ENCODE measurements at places on chromosomes 5 and 9.

DNA sequence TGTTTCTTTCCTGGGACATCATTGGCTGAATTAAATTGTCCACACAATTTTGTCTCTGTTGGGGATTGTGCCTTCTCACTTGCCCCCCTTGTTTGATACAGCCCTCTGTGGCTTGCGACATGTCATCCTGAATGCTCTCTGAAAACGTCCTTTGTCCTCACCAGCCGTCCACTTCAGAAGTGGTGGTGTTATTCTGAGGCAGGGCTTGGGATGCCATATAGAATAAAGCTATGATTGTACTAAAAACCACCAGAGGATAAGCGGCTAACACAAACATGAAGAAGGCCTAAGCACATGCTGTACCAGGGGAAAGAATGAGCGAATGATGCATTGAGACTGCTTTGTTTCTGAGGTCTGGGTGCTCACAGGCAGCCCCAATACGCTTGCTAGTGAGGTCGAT is 3.5 kb upstream of the SNX30 start:
- DNase-seq, result peak; percentile 58

- peak; percentile 84 for DNase-seq
Measured at GRCh38 chr9:137445275-137445807, 4.2 kb upstream of the ENTPD8 start.

DNA sequence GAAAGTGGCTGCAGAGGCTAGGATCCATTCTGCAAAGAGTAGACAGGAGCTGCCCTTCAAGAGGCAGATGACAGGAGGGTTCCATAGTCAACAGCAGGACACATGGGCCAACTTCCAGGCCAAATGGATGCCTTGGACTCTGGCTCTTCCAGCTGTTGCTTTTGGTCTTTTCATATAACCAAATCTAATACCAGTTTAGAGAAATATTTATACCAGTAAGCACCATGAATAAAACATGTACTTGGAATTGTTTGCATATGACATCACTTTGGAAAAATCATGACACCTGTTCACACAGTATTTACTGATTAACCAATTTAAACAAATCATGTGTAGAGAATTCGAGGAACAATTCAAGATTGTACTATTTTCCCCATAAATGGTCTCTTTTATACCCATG is 481.3 kb downstream of the DMRT2 start:
- no peak for DNase-seq

DNA sequence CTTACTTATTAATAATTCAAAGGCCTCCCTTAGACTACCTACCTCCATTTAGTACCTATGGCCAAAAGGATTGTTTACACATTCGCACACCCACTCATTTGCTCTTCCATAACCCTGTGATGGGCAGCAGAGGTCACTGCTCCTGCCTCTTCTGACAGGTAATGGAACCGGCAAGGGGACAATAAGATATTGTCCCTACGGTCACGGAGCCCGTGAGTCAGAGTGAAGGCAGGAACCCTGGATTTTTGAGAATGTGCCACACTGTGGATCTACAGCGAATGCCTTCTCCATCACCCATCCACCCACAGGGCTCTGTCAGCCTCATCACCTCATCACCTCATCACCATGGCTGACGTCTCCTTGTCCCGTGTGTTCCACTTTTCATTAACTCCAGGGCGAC is 132.3 kb downstream of the MYO10 start:
- DNase-seq, result no peak

DNA sequence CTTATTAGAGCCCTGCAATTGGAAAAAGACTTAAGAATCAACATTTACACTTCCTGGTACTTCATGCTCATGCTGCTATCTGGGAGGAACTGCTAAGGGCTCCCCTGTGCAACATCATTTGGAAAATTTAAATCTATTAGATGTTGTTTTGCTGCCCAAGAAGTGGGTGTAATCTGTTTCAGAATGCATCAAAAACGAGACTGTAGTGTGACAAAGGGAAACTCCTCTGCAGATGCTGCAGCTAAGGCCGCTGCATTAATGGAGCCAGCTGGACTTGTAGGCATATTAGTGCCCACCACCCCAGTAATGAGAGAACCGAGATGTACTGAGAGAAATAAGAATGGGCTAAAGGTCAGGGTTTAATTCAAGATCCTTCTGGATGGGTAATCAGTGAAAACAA is 11.1 kb upstream of the PAIP1 start:
- DNase-seq, result no peak

- no peak for DNase-seq
Measured at GRCh38 chr5:139271201-139272027, 22.1 kb upstream of the MATR3 start.

- no peak for DNase-seq
Measured at GRCh38 chr9:89764217-89764616, 159.4 kb downstream of the GADD45G start.

All from HuH-7 (cell line).